ENCODE measurements at places on chromosomes 2 and 18.

DNA sequence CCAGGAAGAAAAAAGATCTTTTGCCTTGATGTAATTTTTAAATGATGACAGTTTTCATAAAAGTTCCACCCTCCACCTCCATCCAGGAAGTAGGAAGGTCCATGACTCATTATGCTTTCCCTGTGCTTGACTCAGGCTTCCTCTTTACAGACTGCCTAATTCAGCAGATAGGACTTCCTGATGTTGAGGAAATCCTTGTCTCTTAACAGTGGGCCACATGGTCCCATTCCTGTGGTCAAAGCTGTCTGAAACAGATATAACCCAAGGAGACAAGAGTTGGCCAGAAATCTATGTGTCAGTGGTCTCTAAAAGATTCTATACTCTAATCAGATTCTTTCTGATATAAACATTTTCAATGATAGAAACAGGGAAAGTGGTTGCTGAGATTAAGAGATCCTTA, 119.1 kb downstream of the BAZ2B start:
- peak; percentile 93 for DNase-seq

- no peak for DNase-seq
Observed at GRCh38 chr2:54750040-54750439, 26.6 kb downstream of the EML6 start.

DNA sequence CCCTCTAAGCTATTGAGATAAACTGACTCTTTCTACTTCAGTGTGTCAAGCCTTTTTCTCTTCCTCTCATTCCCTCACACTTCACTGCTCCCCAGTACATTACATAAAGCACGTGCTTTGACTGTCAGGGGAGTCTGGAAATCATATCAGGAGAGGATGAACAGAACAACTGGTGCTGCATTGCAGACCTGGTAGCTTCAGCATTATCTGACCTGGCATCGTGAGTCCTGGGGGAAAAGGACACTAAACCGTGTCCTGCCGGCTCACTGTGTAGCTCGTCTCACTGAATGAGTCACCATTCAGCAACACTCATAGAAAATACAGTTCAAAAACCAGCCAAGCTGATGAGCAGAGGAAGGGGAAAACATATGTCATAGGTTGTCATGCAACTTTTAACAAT, 108.5 kb upstream of the UNC80 start:
- DNase-seq = peak; percentile 55

DNA sequence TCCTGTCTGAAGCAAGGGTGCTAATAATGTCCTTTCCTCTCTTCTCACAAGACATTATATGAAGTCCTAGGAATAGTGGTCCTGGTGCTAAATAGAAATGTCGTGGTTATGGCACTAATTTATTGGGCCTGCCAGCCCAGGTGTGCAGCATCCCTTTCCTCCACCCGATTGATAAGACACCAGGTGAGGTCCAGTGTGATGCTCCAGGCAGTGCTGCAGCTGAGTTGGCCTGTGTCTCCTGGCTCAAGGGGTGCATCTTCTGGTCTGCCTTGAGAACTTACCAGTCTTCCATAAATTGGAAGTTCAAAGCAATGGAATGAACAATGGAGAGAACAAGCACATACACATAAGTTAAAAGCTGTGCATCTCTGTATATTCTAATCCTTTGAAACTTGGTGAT, 26.9 kb downstream of the CRIM1 start:
- no peak for DNase-seq

DNA sequence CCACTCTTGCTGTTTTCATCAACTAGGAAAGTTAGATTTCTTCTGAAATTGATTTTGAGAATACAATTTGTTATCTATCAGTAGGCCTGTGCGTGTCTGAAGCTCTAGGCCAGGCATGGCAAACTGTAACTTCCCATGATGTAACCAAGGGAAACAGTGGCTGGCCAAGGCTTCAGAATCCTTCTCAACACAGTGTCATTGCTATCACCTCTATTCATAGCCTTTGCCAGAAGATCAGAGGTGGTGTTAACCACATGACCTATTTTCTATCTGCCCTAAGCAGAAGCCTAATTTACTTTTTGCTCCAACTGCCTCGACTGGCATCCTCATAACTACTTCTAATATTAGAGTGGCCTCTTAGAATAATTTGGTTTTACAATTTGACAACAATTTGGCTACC, 2.5 kb downstream of the ITGB6 start:
- DNase-seq = no peak

- no peak for DNase-seq
Observed at GRCh38 chr2:111042772-111043771, 77.6 kb upstream of the BCL2L11 start.

GRCh38 chr2:222548992-222549391, 106.9 kb downstream of the FARSB start:
- no peak for DNase-seq

GRCh38 chr18:35379421-35379820, 2.3 kb upstream of the ZNF396 start:
- DNase-seq = no peak

DNA sequence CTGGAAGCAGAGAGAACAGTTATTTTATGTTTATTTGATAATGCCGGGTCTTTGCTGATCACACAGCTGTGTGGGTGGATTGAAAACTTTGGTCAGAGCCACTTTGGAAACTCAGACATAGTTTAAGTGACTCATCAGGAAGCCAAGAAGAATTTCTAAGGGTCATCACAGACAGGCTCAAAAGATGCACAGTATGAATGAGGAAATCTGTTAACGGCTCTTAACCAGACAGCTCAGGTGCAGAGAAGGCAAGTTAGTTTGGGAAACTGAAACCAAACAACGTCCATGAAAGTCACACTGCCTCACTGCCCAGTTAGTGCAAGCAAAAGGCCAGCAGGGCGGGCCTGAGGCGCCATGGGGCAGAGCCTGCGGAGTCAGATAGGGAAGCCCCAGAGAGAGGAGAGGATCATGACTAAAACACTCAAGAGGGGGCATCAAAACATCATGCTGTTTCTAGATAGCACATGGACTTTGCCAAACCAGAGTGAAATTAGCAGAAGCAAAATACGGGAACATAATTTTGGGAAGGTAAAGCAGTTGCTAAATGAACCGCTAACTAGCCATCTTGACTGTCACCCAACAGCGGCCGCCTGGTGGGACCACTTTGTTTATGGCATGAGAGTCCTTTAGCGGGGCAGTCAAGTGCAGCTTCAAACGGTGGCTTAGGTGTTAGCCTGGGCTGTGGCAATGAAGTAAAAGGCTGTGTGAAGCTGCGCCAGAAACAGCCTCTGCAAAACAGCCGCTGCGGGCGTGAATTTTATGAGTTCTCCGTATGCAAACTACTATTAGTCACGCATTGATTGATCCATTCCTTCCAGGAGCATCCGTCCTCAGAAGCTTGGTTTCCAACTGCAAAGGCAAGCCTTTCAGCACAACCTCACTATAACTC, 101.2 kb downstream of the KCTD18 start:
- peak; percentile 90 for DNase-seq

DNA sequence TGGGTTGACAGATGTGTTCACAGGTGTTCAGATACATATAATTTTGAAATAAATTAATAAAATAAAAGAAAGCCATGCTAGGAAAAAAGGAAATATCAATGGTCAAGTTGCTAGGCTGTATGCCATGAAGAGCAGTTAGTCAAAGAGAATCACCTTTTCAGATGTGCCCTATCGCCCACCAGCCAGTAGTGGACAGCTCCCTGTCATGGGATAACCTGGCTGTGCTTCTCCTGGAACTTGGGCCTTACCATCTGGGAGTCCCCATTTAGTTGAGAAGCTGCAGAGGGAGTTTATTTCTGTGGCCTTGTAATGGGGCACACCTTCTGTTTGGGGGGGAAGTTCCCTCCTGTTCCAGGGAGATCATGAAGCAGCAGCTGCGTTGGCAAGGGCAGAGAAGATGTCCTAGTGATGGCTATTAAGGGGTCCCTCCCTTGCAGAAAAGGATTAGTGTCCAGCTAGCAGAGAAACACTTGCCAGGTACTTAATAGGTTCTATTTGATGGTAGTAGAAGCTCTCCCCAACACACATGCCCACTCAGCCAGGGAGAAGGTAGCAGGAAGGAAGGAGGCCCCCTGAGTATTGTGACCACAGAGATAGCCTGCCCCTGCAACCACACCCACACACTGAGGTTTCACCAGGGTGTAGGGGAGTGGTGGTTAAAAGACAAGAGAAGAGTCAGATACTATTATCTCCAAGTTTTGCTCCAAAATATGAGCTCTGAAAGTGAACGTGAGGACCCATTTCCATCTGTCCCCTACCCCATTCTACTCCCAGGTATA, 117.7 kb downstream of the B3GNT2 start:
- DNase-seq = no peak

DNA sequence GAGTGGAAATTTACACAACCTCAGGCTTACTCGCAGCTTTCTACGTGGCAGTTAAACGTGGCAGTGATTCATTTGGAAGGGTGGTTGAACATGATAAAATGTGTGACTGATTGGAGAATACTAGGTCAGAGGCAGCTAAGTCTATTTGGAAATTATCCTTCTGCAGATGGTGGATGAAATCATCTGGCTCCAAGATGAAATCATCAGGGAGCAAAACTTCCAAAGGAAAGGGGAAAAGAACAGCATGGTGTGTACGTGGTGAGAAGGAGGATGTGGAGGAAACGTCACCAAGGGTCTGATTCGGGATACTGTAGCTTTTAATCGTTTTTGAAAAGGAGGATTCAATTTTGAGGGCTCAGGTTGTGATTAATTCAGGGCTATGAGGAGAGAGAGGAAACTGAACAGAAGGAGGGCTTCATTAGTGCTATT, 47.9 kb downstream of the COL3A1 start:
- peak; percentile 53 for DNase-seq

GRCh38 chr18:8984131-8984721, 118.3 kb upstream of the NDUFV2 start:
- no peak for DNase-seq

GRCh38 chr18:26135548-26135947, 1.9 kb downstream of the PSMA8 start:
- DNase-seq = no peak

GRCh38 chr18:41326311-41326710, 628.7 kb upstream of the PIK3C3 start:
- peak; percentile 50 for DNase-seq

GRCh38 chr18:62437235-62438017, 85.4 kb upstream of the ZCCHC2 start:
- DNase-seq = peak; percentile 63

GRCh38 chr2:208369091-208369490, 37.5 kb upstream of the PTH2R start:
- DNase-seq = no peak

- DNase-seq = no peak
Observed at GRCh38 chr2:133247631-133248030, 320.6 kb downstream of the NCKAP5 start.

- DNase-seq = no peak
Observed at GRCh38 chr2:75800456-75800855, 89.7 kb upstream of the GCFC2 start.

DNA sequence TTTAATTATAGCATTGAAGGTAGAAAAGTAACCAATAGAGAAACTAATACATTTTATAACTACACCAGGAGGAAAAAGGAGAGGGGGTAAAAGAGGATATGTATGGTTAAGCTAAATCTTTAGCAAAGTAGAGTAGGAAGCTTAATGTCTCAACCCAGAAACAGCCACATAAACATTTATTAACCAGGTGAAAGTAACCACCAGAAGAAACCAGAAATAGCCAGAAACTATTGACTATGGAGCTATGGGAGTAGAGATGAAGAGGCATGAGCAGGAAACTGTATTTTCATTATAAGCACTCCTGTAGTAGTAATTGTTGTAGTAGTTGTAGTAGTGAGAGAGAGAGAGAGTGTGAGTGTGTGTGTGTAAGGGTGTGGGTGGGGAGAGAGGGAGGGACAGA, 617.5 kb upstream of the CHAC2 start:
- no peak for DNase-seq

DNA sequence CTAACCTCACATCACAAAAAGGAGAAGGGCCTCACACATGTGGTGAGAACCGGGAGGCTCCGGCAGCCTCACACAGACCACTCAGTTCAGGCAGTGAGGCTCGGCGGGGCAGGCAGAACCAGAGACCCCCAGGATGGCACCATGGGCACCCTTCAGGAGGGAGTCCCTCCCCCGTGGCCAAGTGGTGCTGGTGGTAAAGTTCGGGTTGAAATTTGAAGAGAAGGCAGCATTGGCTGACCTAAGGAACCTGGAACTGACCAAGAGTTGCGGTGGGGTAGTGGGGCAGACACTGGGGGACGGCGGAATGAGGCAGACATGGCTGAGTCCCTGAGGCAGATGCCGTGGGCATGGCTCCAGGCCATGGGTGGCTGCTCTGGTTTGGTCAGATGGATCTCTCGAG, 239.3 kb upstream of the MYT1L start:
- no peak for DNase-seq

- peak; percentile 41 for DNase-seq
Observed at GRCh38 chr2:113136828-113137775, 9.7 kb downstream of the IL1RN start.

DNA sequence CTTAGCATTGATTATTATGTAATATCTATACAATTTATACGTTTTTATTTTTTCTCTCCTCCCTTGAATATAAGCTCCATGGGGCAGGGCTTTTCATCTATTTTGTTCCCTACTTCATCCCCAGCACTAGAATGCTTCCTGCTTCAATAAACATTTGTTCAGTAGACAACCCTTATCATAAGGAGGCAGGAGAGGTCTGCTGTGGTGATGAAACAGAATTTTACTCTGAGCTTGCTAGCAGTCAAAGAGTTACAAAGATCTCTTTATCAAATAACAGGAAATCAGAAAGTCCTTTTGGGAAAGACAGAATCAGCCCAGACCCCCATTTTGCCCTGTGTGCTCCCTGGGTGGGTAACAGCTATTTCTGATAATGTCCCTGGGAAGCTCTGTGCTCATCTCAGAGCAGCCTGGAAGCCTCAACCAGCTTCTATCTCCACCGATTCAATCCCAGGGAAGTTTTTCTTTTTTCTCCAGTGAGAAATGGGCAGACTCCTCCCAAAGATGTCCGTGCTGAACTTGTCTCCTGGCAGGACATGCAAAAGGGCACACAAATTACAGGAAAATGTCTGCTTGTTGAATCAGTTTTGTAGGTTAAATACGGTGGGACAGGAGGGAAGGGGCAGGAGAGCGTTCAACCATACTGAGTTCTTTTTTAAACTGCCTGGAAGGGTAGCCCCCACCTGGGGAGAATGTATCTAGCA, 84.7 kb upstream of the PKDCC start:
- DNase-seq = no peak

GRCh38 chr2:137183206-137183898, 418.0 kb downstream of the THSD7B start:
- no peak for DNase-seq

DNA sequence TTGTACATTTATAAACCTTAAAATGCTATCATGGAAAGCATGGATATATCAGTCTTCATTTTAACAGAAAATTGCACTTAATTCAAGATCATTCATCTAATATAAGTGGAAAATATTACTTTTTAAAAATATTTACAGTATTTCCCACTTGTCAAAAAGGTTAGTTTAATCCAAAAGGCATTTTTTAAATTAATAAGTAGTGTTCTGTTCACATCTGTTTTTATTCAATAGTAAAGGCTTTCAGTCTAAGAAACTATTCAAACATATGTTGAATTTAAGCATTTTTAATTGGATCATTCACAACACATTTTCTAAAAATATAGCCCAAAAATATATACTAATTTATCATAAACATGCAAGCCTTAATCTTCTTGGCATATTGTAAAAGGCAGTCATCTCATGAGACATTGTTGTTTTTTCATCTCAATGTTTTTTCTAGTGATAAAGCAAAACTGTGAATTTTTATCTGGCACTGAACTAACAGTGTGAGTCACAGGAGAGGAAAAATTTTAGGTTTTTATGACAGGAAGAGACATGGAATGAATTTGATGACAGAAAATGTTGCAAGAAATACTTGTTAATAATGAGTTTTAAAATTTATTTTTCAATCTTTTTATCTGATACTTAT, 1642.5 kb upstream of the TMEFF2 start:
- DNase-seq = no peak

- DNase-seq = no peak
Observed at GRCh38 chr2:239640676-239641578, 240.1 kb upstream of the HDAC4 start.
